Hematopoietic multipotent progenitor cell (in vitro differentiated cells): ENCODE measurements at places on chromosomes 1 and 21. TPM values are rescaled to one million over a fixed set of nuclear protein-coding genes. Genes with fewer than 3 reads are reported as not detected.

Gene GSTM5
- total RNA-seq: 0.27 TPM

Gene ETNK2
- total RNA-seq: 8.3 TPM

DNA sequence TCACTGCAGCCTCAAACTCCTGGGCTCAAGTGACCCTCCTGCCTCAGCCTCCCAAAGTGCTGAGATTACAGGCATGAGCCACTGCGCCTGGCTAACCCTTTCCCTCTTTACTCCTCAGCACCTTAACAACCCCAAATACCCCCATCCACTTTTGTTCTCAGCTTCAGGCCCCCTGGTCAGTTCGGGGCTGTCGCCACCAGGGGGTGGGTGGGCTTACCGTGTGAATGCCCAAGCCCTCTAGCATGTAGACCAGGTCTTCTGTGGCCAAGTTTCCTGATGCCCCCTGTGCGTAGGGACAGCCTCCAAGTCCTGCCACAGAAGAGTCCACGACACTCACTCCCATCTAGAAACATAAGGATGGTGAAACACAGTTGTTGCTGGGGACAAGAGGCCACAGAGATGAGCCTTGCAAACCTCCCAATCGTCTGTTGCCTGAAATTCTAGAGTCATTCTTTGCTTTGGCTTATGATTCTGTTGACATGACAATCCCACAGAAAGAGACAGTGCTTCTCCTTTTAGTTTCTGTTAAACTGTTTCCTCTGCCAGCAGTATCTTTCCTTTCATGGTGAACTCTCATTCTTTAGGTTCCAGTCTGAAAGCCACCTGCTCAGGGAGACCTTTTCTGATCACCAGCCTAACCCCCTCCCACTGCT lies 3.8 kb upstream of the GALE start:
- DNase-seq: no peak

- no peak for DNase-seq
Measured at GRCh38 chr1:183989078-183989577, 48.4 kb downstream of the COLGALT2 start.

GRCh38 chr21:45430521-45431501 lies 25.8 kb downstream of the COL18A1 start:
- DNase-seq: no peak

Gene BCL10
- 12.9 TPM for total RNA-seq

Gene SEMA4A
- 15.1 TPM for total RNA-seq

DNA sequence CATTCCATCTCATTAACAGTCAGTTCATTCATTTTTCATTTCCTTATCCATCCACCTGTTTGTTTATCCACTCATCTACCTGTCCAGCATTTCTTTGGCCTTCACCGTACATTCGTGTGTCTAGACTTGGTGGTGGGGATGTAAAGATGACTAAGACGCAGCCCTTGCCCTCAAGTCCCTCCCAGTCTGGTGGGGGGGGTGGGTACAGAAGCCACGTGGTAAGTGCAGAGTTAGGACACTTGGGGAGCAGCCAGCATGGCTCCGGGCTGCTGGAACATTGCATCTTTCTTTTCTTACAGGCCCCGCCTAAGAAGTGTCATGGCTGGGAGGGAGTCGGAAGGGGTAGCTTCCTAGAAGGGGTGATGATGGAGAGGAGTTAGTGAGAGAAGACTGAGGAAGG lies 17.2 kb downstream of the KIF26B start:
- no peak for DNase-seq

- DNase-seq: no peak
Measured at GRCh38 chr1:152067150-152067549, 21.7 kb downstream of the TCHHL1 start.

DNA sequence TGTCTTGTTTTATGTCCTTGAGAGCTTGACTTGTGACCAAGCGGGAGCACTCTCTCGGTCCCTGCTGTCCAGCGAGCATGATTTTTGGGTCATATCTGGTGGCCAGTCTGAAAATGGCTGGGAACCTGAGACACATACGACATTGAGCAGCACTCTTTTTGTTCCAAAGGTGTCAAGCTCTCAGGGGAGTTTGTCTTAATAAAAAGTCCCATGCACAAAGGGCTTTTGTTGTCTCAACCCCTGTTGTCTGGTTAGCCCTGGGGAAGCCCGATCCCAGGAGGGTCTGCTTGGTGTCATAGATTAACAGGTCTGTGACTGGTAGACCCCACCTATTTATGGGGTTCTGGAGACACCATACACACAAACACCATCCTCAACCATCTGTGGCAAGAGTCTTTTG lies 57.8 kb upstream of the KLHDC7A start:
- no peak for DNase-seq

DNA sequence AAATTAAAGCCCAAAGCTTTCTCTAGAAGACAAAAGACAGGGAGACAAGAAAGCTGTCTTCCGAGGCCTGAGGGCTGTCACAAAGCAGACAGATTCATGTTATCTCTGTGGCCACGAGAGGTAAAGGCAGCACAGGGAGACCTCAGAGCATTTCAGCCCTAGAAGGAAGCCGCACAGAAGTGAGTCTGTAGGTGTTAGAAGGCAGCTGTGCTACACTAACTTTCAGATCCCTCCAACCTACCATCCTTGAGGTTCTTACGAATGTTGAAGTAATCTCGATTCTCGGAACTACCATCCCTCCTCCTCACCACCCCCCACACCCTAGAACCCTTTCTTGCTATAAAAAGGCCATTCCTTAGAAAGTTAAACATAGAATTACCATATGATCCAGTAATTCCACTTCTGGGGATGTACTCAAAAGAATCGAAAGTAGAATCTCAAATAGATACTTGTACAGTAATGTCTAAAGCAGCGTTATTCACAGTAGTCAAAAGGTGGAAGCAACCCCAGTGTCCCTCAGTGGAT lies 21.5 kb upstream of the LYST start:
- no peak for DNase-seq

Gene FAM151A
- not detected for total RNA-seq

Gene TOR3A
- 38.2 TPM for total RNA-seq

Gene C1orf141
- total RNA-seq: not detected

- no peak for DNase-seq
Measured at GRCh38 chr21:30227633-30228404, 11.9 kb upstream of the CLDN8 start.

Gene APOBEC4
- total RNA-seq: not detected

DNA sequence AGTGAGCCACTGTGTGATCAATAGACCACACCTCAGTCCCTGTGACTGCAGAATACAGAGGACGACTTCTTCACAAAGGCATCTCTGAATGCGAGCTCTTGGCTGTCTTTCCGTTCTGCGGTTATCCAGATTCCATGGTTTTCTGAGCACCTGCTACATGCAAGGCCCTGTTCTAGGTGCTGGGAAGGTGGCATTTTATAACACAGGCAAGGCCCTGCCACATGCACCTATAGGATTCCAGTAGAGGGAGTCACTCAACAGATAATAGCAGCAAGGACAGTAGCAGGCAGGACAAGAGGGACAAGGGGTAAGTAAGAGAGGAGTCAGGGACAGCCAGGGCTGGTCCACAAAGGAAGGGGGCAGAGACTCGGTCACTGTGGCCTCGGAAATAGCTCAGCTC lies 9.0 kb downstream of the URB1 start:
- DNase-seq: no peak

Gene CD48
- 18.0 TPM for total RNA-seq

DNA sequence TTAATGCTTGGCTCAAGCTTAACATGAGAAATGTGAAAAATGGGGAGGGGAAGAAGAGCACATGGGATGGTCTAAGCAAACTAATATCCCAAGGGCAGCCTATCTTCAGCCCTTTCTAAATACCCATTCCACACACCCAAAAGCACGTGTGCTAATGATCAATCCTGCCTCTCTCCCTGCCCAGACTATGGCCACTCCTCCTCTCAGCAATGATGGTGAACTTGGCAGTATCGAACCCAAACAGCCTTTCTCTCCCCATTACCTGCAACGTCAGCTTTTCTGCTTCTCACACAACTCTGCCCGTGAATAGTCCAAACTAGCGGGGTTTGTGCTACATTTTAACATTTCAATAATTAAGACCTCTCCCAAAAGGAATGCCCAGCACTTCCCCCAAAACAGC lies 41.6 kb downstream of the SSBP3 start:
- no peak for DNase-seq

Gene SLC30A2
- total RNA-seq: under 0.01 TPM

DNA sequence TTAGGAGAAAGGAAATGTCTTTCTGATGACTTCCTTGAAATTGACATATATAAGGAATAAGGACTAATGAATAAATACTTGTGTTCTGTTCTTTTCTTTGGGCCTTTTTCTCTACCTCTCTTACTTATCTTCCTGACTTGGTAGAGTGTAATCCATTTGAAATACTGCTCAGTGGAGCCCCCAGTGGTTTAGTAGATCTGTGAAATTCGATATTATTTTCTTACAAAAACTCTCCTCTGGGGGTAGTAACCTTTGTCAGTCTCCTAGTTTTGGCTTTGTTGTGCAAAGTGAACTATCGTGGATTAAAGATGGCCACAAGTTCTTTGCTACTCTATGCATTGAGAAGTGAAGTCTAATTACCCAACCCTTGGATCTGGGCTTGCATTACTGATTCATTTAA lies 48.8 kb downstream of the DUSP10 start:
- DNase-seq: no peak

DNA sequence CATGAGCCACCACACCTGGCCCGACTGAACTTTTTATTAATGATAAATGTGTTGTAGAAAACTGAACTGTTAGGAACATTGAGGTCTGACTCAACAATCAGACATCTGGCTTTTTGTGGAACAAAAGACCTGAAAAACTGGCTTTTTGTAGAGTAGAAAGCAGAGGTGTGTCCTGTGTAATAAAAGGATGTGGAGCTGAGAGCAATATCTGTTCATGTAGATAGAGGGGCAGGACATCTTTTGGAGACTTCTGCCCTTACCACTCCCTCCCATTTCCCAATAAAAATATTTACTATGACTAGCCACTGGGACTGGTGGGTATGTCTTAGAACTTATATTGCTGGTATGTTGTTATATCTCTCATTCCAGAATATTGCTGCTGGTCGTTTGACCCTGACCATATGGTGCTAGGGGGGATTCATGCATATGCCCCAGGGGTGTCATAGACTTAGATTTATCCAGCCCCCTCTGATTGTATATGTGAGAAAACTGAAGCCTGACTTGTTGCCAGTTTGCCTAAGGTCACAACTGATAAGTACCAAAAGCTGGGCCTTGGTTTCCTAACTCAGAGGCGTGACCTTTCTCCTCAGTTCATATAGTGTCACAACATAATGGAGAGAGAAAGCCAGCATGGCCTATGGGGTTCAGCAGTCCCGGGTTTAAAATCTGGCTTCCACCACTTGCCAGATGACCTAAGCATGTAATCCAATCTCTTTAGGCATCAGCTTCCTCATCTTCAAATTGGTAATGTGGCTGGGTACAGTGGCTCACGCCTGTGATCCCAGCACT lies 33.5 kb upstream of the PIGV start:
- no peak for DNase-seq

Gene HJV
- total RNA-seq: not detected

DNA sequence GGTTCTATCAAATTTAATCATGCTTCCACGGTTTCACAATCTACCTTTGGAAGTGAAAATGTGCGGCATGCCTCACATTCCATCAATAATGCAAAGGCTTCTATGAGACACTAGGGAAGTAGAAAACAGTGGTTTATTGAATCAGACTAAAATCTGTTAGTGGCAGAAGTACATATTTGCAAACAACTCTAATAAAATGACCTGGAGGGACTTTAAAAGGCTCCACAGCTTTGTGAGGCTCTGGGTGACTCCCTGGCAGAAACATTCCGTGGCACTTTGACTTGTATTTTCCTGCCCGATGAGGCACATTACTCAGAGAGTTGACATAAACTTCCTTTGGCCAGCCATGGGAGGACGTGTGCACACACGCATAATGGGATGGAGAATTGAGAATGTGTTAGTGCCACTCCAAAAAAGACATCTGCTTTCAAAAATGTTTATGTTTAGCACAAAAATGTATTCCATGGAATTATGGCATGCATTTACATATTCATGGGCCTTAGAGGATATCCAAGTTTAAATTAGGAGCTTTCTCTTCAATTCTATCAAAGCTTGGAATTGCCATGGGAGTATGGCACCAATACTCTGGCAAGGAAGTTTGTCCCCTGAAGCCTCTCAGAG lies 60.0 kb upstream of the SSX2IP start:
- no peak for DNase-seq

- DNase-seq: no peak
Measured at GRCh38 chr1:244980605-244981004, 116.3 kb upstream of the HNRNPU start.

DNA sequence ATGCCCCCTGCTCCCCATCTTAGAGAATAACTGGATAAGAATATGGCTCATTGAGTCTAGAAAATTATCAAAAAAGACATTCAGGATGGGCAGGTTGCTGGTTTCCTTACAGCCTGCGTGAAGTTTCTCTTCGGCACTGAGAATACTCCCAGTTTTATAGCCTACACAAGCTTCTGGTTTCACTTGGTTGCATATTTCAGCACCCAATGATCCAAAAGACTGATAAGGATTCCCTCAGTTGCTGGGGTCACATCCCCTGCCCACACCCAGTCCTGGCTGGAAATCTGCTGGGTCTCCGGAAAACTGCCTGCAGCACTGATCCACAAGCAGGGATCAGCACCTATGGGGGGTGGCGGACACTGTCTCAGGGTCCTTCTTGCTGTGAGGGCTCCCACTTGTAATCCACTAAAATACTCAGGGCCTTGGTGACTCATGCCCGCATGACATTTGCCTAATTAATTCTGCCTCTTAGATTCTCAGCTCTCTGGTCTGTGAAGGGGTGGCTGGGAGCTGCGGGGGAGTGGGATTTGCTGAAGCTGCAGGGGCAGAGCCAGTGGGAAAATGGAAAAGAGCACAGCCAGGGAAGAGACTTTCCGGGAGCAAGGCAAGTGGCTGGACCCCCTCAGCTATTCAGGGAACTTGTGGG lies 142.5 kb downstream of the ZNF648 start:
- no peak for DNase-seq

DNA sequence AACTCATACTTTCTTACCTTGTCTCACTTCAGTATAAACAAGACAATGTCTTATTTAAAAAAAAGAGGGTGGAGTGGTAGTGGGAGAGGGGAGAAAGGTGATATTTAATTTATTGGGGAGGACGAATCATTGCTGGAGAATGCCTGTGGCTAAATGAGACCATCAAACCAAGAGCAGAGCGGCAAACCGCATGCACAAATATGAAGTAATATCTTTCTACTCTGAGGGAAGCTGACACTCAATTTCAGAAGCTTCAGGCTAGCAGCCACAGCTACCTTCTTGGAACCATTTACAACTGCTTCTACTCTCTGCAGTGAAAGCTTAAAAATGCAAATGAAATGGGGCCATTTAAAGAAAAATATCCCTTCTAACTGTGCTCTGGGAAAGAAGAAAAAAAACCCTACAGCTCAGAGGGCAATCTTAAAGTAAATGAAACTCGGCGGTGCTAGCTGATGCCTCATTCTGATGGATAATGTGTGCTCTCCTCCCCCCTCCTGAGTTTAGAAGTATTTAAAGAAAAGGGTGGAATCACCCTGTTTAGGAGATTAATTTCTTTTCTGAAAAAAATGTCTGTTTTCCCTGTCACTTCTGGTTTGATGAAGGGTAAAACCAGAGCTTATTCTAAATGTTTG lies 178.2 kb upstream of the CAMK1G start:
- no peak for DNase-seq

Gene PADI4
- total RNA-seq: 4.3 TPM

Gene SLC45A3
- total RNA-seq: 78.6 TPM

Gene CIART
- total RNA-seq: 0.27 TPM
